ENCODE measurements at places on chromosomes 6 and 20.
A peak's percentile ranks its signal among the peaks of the same experiment; 100 is the strongest.

- DNase-seq, result no peak
These were observed 35.2 kb downstream of the HMGCLL1 start for GRCh38 chr6:55543633-55544309.

GRCh38 chr6:13284646-13285045 lies 43.7 kb downstream of the TBC1D7 start:
- no peak for DNase-seq

DNA sequence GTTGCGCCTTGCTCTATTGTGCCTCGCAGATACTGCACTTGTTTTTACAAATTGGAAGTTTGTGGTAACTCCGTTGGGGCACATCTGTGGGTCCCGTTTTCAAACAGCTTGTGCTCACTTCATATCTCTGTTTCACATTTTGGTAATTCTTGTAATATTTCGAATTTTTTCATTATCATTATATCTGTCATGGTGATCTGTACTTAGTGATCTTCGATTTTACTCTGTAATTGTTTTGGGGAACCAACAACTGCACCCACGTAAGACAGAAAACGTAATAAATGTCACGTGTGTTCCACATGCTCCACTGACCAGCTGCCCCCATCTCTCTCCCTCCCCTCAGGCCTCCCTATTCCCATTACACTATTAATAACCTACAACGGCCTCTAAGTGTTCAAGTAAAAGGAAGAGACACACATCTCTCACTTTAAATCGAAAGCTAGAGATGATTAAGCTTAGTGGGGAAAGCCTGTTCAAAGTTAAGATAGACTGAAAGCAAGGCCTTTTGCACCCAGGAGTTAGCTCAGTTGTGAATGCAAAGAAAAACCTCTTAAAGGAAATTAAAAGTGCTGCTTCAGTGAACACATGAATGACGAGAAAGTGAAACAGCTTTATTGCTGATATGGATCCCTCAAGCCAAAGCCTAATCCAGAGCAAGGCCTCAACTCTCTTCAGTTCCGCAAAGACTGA lies 26.9 kb downstream of the TTLL2 start:
- DNase-seq, result no peak

GRCh38 chr6:157673596-157673995 lies 149.4 kb upstream of the SNX9 start:
- no peak for DNase-seq

- no peak for DNase-seq
These were observed 49.1 kb downstream of the AKAP12 start for GRCh38 chr6:151288712-151289398.

DNA sequence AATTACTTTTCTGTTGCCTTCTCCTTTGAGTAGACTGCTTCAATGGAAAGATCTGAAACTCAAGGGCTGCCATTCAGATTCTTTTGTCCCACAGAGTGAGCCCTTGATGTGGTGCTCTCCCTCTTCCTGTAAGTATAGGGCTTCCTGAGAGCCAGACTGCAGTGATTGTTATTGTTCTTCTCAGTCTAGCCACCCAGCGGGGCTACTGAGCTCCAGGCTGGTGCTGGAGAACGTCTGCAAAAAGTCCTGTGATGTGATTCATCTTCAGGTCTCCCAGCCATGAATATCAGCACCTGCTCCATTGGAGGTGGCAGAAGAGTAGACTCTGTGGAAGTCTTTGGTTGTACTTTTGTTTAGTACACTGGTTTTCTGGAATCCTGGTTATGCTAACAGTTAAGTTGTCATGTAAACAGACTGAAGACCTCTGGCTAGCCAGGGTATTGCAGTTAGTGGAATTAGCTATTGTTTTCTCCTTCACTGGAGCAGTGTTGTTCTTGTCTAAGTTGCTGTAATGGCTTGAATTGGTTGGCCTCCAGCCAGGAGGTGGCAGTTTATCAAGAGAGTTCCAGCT lies 240.9 kb downstream of the COL12A1 start:
- no peak for DNase-seq

GRCh38 chr6:63928613-63929012 lies 293.0 kb downstream of the PHF3 start:
- no peak for DNase-seq

GRCh38 chr20:1304710-1305515 lies 24.0 kb downstream of the SDCBP2 start:
- DNase-seq, result no peak

DNA sequence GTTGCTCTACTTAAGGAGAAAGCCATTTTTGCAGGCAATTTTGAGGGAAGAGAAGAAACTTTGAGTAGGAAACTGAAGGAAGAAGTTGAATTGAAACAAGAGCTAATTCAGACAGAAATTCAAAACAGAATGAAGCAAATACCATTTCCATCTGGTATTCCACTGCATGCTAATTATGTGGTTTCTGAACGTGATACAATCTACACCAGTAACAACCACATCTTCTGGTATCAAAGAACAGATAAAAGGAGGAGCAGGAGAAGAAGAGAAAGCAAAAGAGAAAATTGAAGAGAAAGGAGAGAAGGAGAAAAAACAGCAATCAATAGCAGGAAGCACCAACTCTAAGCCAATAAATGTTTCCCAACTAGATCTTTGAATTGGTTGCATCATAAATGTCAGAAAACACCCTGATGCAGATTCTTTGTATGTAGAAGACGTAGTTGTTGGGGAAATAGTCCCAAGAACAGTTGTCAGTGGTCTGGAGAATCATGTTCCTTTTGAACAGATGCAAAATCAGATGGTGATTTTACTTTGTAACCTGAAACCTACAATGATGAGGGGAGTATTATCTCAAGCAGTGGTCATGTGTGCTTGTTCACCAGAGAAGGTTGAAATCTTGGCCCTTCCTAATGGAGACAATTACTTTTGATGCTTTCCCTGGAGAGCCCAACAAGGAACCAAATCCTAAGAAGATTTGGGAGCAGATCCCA lies 132.4 kb downstream of the MACROD2 start:
- no peak for DNase-seq

DNA sequence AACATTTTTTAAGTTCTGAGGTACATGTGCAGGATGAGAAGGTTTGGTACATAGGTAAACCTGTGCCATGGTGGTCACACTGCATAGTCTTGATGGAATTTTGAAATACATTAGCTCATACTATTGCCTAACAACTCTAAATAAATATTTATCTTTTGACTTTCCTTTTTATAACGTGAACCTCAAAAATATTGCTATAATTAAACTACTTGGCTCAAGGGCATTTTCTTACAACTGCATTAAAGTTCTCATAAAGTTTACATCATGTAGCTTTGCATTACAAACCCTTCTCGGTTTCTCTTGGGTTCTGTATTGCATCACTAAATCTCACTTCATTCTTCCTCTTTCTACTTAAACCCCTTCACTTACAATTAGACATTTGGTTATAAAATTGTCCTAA lies 636.0 kb upstream of the PTCHD4 start:
- DNase-seq, result no peak

DNA sequence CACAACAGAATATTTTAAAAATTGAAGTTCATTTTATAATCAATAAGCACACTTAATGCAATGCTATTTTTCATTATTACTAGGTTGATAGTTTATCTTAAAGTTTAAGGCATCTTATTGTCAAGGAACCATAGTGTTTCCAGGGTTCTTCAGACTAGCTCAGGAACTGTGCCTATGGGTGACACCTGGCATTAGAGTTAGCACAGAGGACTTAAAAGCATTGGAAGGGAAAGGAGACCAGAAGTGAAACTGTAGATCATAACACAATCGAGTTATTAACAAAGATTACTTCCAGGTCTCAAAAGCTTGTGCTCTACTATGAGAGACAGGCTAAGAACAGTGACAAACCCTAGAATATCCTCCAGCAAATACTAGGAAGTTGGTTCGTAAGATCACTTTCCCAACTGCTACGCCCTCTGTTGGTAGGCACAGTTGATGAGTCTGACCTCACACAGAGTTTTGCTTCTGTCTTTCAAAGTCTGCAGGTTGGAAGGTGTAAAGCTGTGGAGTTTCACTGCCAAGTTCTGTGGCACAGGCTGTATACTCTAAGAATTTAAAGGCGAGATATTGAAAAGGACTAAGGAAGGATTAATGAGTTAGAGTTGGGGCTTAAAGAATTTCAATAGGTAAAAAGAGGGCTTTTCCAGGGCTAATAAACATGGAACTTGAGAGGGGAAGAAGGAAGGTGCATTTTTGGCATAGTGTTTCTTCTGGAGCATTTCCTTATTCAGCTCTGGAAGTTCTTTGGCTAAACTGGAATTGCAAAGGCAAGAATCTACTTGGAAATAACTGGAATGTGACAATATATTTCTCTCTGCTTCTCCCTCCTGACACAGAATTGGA lies 531.3 kb upstream of the JAG1 start:
- peak; percentile 73 for DNase-seq

DNA sequence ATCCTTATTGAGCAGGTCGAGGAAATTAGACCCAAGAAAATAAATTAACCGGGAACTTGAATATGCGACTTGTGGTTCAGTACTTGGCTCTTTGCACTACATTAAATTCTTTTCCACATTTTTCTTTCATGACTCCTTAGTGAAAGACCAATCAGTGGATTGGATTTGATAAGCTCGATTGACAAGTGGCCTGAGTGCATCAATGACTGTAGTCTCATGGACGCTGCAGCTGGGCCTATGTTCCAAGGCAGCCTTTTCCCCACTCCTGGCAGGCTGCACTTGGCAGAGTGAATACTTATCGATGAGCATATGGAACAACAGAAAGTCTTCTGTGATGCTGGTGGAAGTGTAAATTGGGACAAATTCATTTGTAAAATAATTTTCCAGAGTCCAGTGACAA lies 210.8 kb upstream of the EXOC2 start:
- peak; percentile 49 for DNase-seq

DNA sequence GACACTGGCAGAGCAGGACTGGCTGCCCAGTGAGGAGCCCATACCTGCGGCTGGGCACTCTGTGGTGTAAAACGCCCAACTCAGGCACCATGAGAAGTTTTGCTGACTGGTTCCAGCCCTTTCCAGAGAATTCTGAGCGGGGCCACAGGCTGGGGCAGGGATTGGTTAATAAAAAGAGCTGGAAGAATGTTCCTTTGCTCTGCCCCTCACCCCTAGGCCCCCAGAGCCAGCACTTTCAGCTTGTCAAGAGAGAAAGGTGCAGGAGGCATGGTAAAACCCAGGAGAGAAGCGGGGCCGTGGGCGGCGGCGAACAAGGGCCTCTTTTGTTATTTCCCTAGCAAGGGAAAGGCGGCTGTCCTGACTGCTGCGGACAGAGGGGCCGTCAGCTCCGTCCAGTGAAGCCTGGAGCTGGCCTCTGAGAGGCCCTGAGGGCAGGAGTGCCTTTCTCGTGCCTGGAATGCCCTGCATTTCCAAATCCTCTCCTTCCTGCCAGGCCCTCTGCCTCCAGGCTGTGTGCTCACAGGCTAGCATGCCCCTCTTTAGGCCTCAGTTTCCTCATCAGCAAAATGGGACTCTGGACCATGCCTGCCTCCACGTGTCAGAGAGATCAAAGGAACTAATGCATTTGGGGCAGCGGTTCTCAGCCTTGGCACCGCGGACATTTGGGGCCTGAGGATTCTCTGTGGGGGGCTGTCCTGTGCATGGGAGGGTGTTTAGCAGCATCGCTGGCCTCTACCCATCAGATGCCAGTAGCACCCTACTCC lies 12.9 kb downstream of the SLC13A3 start:
- peak; percentile 26 for DNase-seq

DNA sequence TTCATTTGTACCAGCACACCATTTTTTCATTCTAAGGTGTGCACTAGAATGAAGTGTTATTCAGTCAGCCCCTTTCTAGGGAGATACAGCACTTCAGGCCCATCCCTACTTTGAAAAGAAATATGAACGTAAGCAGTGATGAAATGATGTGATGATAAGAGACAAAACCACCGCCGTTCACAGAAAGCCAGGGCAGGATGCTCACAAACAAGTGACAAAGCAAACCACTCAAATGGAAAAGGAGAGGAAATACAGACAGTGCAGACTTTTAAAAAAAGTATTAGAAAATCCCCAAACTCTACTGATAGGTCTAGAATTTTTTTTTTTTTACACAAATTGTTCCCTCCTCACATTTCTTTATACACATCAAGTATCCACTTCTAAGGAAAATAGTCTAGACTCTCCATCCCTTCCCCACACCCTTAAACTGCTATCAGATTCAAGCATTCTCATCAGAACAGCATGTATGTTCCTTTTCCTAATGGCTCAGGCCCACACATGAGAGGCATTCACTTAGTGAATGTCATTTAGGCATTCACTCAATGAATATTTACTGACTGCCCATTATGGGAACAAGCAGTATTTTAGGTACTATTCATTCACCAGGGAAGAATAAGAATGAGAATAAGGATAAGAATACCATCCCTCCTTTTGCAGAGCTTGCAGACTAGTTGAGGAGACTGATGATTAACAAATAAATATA lies 243.5 kb downstream of the GMPR start:
- no peak for DNase-seq

GRCh38 chr20:59850018-59850641 lies 83.3 kb downstream of the SYCP2 start:
- DNase-seq, result peak; percentile 56

GRCh38 chr20:33400812-33401183 lies 521 bp downstream of the CDK5RAP1 start:
- DNase-seq, result peak; percentile 37

- no peak for DNase-seq
These were observed 395.3 kb downstream of the MAFB start for GRCh38 chr20:40293740-40294139.

GRCh38 chr6:15879371-15880261 lies 216.8 kb upstream of the DTNBP1 start:
- peak; percentile 98 for DNase-seq

GRCh38 chr6:138477913-138478539 lies 21.3 kb downstream of the NHSL1 start:
- DNase-seq, result no peak

GRCh38 chr6:127288705-127289104 lies 22.0 kb downstream of the RNF146 start:
- DNase-seq, result no peak

GRCh38 chr6:49479308-49479970 lies 16.3 kb downstream of the CENPQ start:
- DNase-seq, result no peak

DNA sequence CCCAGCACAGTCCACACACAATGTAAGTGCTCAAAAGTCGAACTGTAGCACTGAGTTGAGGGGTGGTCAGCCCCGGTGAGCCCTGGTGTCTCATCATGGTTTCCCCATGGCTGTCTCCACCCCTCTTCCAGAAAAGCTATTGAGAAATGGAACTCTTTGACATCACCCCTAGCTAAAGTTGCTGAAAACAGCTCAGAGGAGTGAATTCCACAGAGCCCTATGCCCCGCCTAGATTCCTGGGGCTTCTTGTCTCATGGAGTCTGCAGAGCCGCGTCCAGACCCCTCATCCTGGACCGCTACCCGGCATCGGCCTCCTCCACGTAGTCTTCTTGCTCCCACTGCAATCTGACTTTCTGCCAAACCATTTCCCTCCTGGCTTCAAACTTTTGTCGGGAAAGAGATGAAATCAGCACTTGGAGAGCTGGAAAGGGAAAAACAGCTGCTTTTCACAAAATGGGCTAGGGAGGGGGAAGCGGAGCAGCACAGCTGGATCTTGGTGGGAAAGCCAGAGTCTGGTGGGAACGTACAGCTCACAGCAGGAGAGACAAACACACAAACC lies 132.2 kb downstream of the SNX5 start:
- peak; percentile 75 for DNase-seq
